ENCODE measurements at places on chromosomes 12 and 14.

GRCh38 chr14:84694161-84694560 is 835.8 kb upstream of the FLRT2 start:
- ATAC-seq = no peak

DNA sequence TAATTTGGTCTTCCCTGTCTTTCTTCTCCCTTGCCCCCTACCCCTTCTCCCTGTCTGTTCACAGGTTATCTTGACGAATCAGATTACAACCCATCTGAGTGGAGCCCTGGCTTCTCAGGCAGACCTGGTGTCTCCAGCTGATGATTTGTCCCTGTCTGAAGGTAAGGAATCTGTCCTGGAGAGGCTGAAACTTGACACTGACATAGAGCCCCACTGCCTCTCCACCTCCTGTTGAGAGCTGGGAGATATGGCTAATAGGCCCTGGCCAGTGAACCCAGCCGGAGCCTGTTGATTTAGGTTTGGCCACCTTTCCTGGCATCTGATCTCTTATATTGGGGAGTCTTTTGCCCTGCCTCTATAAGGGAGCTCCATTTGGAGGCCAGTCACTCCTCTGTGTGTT is 472.2 kb downstream of the RAD51B start:
- ATAC-seq = no peak

- ATAC-seq = no peak
Measured at GRCh38 chr12:23669691-23670090, 279.8 kb downstream of the SOX5 start.

DNA sequence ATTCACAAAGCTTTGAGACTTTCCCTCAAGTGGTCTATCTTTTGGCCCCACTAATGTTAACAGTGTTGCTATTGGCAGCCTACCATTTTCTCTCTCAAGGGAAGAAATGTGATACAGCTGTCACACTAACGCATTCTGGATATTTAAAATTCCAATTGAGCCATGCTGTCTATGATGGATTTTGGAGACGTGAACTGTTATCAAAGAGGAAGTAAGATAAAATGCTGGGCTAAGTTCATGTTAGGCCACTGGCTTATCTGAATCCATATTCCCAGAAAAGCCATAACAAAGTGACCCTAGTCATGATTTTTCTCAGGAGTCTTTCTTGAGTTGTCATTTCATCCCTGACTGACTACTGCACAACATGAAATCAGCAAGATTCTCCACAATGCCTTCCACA is 200.2 kb downstream of the PHLDA1 start:
- ATAC-seq = no peak

- no peak for ATAC-seq
Measured at GRCh38 chr14:64298773-64299172, 4.6 kb upstream of the ESR2 start.

DNA sequence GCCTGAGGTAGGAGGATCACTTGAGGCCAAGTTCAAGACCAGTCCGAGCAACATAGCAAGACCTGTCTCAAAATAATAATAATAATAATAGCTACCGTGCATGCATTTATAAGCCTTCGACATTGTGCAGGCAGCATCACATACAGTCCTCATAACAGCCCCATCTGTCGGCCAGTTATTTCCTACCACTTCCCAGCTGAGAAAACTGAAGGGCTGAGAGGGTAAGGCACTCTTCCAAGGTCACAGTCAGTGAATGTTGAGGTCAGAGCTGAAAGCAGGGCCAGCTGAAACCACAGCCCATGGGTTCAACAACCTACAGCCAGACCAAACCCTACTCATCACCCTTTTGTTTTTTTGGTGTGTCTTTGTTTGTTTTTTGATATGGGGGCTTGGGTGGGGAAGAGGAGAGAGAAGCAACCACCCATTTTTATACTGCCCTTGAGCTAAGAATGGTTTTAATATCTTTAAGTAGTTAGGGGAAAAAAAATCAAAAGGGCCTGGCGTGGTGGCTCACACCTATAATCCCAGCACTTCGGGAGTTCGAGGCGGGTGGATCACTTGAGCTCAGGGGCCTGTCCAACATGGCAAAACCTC is 16.8 kb upstream of the ITPK1 start:
- ATAC-seq = no peak
